ENCODE measurements at places on chromosomes 2 and 18.

DNA sequence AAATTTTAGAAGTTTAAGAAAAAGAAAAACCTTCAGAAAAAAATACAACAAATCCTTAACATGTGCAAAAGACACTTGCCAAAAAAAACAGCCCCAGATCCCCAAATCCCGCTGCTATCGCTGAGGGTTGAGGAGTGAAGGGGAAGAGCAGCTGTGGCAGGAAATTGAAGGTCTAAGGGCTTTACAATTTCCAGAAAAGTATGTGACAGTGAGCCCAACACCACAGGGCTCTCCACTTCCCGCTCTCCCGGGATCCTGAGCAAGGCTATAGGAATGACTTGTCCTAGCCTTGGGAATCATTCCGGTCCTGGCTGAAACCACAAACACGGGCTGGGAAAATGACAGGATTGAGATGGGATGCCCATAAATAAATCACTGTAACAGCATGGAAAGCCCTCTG, 191.4 kb downstream of the TMEM163 start:
- DNase-seq: no peak

- no peak for DNase-seq
Observed at GRCh38 chr18:73594749-73595148, 552.9 kb downstream of the FBXO15 start.

DNA sequence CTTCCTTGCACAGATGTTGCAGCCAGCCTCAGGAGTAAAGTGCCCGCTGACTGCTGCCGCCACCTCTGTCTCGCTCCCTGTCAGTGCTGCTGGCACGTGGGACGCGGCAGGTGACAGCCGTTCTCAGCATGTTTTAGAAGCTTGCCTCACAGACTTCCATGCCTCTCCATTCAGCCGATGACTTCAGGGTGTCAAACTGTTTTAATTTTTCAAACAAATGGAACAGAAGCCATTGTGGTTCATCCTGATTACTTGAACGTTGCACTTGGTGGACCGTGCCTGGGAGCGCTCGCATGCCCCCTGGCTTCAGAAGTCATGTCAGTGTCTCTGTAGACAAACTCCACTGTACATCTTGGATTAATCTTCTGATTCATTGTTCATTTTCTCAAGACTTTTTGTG, 62.7 kb upstream of the EML6 start:
- DNase-seq: no peak

DNA sequence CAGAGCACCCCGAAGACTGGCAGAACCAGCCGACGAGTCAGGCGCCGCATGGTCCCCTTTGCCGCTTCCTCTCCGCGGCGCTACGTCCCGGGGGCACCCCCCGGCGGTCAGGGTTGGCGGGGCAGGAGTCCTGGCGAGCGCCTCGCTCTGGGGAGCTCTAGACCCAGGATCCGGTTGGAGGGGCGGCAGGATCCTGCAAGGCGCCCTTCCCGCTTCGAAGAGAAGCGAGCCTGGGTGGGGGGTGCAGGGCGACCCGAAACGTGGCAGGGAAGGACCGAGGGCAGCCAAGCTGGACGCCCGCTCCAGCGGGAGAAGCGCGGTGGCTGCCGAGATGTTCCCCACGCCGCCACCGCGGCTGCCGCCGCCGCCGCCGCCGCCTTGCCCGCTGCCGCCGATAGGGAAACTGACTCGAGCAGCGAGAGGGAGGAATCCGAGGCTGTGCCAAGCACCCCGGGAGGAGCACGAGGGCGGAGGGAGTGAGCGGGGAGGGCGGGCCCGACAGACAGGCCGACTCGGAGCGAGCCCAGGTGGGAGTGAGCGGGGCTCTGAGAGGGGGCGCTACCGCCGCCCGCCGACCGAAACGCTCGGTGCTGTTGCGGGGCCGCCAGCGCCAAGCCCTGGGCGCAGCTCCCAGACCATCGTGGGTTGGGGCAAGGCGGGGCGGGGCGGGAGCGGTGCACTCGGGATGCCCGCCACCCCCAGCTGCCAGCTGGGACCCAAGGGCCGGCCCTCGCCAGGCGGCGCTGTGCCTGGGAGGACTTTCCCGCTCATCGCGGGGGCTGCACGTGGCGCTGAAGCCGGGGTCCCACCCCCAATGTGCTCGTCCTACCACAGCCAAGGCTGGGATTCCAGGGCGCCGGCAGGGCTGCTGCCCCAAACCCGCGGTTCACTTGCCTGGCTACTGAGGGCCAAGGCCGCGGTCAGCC, at the start of gene GALNT14:
GALNT14 (minus strand) TSS at position 404 of the 926 bp plus-strand sequence; CDS start at position 50, 354 bp downstream.
- no peak for DNase-seq

DNA sequence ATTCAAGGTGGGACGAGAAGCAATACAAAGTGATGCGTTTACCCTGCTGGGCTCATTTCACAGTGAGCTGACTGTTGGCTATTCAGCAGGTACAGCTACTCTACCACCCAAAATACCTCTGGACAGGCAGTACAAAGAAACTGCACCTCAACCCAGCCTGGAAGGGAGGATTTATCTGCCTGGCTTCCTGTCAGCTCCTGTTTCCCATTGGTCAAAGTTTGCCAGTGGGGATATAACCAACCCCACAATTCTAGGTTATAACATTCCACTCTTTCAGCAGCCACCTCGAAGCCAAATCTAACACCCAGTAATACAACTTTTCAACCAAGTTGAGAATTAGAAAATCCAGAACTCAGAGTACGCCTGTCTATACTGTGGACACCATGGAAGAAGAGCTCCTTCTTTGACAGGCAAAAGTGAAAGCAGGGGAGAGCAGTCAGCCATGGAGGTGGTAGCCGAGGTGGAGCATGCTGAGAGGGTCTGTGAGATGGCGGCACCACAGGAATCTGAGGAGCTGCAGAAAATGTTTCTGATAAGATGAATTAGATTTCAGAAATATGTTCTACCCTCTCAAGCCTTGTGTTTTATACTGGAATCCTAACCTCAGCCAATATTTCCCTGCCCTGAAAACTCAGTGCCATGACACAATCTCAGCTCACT, 10.8 kb downstream of the DUSP19 start:
- DNase-seq: no peak

DNA sequence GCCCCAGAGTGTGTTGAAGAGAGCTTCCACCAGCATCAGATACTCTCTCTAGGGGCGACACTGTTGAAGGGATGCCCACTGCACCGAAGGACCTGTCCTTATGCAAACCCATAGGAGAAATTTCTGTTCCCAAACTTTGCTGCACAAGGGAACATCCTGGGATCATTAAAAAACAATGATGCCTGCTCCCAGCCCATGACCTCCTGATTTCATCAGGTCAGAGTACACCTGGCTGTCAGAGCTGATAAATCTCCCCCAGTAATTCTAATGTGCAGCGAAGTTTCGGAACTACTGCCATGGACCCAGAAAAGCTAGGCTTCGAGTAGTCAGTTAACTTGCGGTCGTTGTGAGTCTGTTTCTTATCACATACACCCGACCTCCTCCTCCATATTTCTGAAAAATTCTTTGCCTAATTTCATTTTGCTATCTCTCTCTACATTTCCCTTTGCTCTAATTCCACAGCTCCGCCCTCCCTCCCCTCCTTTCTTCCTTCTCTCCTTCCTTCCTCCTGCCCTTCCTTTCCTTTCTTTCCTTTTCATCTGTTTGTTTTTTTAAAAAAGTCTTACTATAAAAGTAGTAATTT, 18.8 kb downstream of the FAM124B start:
- no peak for DNase-seq

GRCh38 chr18:35158728-35159450, 81.9 kb upstream of the ZNF397 start:
- DNase-seq: no peak

DNA sequence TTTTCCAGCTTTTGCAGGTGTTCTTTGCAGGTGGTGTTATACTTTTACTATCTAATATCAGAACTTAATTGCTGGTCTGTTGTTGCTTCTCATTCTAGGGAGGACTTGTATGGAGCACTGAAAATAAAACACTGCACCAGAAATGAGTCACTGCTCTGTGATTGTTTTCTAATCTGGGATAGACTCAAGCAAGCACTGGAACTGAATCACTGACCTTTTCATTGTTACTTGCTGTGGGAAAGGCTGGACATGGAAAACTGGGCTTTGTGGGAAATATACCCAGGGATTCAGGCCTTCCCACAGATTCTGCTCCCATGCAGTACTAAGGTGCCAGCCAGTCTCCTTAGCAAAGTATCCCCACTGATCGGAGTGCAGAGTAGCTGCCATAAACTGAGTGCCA, 470.0 kb upstream of the GCFC2 start:
- DNase-seq: no peak

GRCh38 chr2:220147161-220148038, 520.0 kb downstream of the SLC4A3 start:
- no peak for DNase-seq

- no peak for DNase-seq
Observed at GRCh38 chr2:225889452-225889851, 489.9 kb downstream of the NYAP2 start.

- no peak for DNase-seq
Observed at GRCh38 chr2:135607561-135607960, 76.3 kb downstream of the R3HDM1 start.

DNA sequence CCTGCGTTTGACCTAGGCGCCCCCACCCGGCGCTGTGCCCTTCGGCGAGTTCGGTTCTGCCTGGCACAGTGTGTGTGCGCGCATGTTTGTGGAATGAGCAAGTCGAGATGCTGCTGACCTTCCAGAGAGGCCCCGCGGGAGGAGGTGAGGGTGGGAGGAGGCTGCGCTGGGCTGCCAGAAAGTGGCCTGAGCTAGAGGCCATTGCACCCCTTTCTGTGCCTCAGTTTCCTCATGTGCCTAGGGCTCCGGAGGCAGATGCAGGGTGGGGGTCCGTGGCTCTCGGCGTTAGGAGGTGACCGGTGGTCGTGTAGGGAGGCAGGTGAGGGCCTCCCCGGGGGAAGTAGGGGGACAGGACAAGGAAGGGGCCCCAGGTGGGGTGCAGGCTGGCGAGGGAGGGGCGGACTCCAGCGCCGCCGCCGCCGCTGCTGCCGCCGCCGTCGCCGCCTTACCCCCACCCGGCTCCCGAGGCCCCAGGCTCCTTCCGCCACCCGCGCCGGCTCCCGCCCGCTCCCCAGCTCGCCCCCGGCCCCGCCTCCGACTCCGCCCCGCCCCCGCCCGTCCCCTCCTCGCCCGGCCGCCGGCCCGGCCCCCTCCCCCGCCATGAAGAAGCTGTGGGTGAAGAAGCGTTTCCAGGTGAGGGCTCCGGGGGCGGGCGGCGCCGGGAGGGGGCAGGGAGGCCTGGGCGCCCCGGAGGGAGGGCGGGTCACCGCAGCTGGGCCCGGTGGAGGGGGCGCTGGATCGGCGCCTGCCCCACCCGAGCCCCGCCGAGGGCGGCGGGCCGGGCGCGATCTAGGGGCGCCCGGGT, 7.0 kb downstream of the SPEG start:
- no peak for DNase-seq

DNA sequence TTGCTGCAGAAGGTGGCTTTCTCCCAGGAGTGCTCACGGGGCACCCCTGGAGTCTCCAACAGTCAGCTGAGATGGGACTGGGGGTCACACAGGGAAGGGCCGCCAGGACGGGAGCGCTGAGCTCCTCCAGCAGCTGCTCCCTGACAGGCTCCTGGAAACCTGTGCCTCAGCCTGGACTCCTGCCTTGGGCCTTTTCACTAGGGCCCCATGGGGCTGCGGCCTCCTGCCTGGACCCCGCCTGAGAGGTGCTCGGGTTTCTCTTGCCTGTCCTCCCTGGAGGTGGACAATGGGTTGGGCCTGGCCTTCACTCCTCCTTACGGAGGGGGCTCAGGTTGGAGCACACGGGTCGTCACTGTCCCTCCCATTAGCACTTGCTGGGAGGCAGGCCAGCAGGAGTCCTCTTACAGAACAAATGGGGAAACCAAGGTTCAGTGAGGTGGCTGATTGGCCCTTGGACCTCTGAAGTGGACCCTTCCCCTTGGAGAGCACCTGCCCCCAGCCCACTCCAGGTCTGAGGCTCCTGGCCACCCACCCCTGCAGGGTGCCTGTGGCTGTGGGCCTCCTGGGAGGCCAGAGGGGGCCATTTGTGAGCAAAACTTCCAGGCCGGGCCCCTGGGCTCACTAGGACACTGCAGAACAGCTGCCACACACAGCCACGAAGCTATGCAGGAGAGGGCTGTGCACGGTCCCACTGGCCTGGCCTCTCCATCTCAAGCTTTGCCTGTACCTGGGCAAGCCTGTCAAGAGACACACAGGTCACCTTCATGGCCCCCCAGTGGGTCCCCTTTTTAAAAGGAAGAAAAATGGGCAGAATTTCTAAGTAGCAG, 57.1 kb upstream of the ODC1 start:
- DNase-seq: no peak

- DNase-seq: no peak
Observed at GRCh38 chr18:58221060-58221725, 177.2 kb downstream of the NEDD4L start.

DNA sequence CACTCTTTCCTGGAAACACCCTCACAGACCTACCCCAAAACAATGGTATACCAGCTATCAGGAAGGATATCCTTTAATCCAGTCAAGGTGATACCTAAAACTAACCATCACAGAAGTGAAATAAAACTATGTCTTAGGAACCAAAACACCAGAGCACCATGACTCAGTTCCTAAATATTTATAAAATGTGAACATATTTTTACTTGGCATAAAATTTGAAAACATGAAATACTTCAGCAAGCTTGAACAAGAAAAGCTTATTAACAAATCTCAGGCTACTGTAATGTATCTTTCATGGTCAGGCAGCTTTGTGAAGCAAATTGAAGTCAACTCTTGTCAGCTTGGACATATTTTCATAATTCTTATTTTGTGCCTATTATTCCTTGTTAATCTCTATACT, 440.8 kb upstream of the CDH20 start:
- DNase-seq: no peak

DNA sequence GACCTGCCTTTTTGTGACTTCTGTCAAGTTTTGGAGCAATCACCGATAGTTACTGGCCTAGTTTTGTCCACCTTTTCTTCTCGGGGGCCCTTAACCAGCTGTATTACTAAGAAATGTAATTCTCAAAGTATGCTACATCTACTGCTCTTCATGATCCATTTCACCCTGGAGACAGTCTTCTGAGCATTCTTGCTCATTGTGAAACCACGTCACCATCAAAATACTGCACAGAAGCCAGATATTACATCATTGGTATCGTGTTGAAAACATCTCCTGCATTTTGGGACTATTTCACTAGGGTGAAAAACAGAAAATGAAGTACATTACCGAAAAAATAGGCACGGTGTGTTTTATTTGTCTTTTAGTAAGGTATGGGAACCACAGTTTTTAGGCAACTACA, 11.7 kb downstream of the LYPD6B start:
- DNase-seq: no peak

- DNase-seq: peak; percentile 30
Observed at GRCh38 chr18:79366177-79367094, 29.3 kb upstream of the NFATC1 start.

DNA sequence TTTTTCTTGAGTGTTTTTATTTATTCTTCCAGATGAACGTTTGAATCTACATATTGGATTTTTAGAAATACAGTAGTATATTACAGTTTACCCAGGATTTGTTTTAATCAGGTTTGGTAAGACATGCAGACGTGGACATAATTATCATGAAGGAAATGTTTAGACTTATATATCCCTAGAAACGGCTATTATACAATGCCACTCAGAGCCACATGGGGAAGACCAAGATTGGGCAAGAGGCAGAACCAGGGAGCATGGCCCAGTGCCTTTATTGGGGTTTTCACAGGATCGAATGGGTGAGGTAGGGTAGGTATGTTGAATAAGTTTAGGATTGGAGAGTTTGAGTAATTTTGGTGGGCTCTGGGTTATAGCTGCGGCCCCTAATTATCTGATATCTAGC, 212.2 kb downstream of the CAMKMT start:
- DNase-seq: no peak

GRCh38 chr2:207802650-207803049, 32.9 kb upstream of the FZD5 start:
- DNase-seq: no peak

GRCh38 chr2:201466050-201466675, 14.6 kb downstream of the STRADB start:
- no peak for DNase-seq
